ENCODE measurements at places on chromosomes 4 and X. TPM values are rescaled to one million over a fixed set of nuclear protein-coding genes. Genes with fewer than 3 reads are reported as not detected.

CRMP1 gene
- total RNA-seq: 680 TPM

SORBS2 gene
- 156 TPM for total RNA-seq

ADH1C gene
- total RNA-seq: not detected

MAGEA12 gene
- total RNA-seq: not detected

EMCN gene
- total RNA-seq: 2.2 TPM

BMPR1B gene
- total RNA-seq: 8.5 TPM

GPC3 gene
- total RNA-seq: 1.3 TPM

MID1 gene
- total RNA-seq: 38.8 TPM

PTCHD1 gene
- 15.3 TPM for total RNA-seq

FGFBP1 gene
- not detected for total RNA-seq

NUDT10 gene
- 36.3 TPM for total RNA-seq

ABLIM2 gene
- total RNA-seq: 22.2 TPM

CCNA2 gene
- 10.3 TPM for total RNA-seq

SHROOM3 gene
- 32.9 TPM for total RNA-seq

TRAM1L1 gene
- 21.6 TPM for total RNA-seq

STARD8 gene
- total RNA-seq: 2.2 TPM

HTRA3 gene
- 1.3 TPM for total RNA-seq

PTPN13 gene
- total RNA-seq: 102 TPM

SLC9B2 gene
- total RNA-seq: 113 TPM

SCLT1 gene
- 72.6 TPM for total RNA-seq

SLC2A9 gene
- 7.2 TPM for total RNA-seq

TRPC3 gene
- 15.3 TPM for total RNA-seq

ENPEP gene
- 1.6 TPM for total RNA-seq

SRPX gene
- total RNA-seq: 0.31 TPM

C4orf36 gene
- 1.6 TPM for total RNA-seq

PCDH7 gene
- total RNA-seq: 126 TPM

MAGEB2 gene
- total RNA-seq: not detected
